ENCODE measurements at places on chromosomes 5 and 9. TPM values are rescaled to one million over a fixed set of nuclear protein-coding genes. Genes with fewer than 3 reads are reported as not detected.

The ANAPC2 gene
- total RNA-seq, result 59.8 TPM

The SPATA9 gene
- under 0.01 TPM for total RNA-seq

GRCh38 chr9:76592091-76592973 is 133.3 kb downstream of the GCNT1 start:
- DNase-seq, result no peak

GRCh38 chr9:131198041-131198715 is 72.8 kb downstream of the NUP214 start:
- DNase-seq, result peak; percentile 60

- no peak for DNase-seq
Measured at GRCh38 chr9:110949081-110949480, 89.2 kb downstream of the LPAR1 start.

- no peak for DNase-seq
Measured at GRCh38 chr5:88515881-88516819, 247.5 kb upstream of the TMEM161B start.

The GABRA1 gene
- not detected for total RNA-seq

The FBP2 gene
- not detected for total RNA-seq

The COL23A1 gene
- 0.27 TPM for total RNA-seq

The SAPCD2 gene
- total RNA-seq, result 4.8 TPM

- no peak for DNase-seq
Measured at GRCh38 chr5:158838781-158839180, 260.9 kb downstream of the EBF1 start.

The NREP gene
- 67.3 TPM for total RNA-seq

- no peak for DNase-seq
Measured at GRCh38 chr9:98657897-98658296, 50.8 kb downstream of the GABBR2 start.

The SPATA31A3 gene
- not detected for total RNA-seq

The LRRC19 gene
- not detected for total RNA-seq

DNA sequence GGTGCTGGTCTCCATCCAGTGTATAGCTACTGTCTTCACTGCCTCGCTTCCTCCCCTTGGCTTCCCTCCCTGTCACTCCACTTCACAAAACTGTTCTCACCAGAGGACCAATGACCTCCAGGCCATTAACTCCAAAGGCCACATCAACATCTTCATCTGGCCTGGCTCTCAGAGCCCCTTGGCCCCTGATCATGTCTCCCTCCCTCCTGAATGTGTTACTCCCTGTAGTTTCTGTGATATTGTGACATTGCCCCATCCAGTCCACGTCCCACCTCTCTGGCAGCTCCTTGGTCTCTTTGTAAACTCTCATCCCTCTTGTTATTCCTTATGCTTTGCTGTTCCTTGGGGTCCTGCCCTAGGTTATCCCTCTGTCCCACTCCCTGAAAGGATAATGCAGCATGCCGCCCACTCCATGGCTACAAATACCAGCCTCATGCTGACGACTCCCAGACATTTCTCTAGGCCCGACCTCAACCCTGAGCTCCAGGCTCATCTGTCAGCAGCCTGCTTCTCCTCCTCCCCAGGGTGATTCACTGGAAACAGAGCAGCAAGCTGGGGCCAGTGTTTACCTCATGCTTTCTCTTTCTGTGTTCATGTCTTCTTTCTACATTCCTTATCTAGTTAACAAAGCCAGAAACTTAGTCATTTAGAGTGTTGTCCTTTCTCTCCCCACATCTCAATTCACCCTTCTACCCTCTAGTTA is 312.2 kb downstream of the SPOCK1 start:
- DNase-seq, result no peak

The IZUMO3 gene
- not detected for total RNA-seq

DNA sequence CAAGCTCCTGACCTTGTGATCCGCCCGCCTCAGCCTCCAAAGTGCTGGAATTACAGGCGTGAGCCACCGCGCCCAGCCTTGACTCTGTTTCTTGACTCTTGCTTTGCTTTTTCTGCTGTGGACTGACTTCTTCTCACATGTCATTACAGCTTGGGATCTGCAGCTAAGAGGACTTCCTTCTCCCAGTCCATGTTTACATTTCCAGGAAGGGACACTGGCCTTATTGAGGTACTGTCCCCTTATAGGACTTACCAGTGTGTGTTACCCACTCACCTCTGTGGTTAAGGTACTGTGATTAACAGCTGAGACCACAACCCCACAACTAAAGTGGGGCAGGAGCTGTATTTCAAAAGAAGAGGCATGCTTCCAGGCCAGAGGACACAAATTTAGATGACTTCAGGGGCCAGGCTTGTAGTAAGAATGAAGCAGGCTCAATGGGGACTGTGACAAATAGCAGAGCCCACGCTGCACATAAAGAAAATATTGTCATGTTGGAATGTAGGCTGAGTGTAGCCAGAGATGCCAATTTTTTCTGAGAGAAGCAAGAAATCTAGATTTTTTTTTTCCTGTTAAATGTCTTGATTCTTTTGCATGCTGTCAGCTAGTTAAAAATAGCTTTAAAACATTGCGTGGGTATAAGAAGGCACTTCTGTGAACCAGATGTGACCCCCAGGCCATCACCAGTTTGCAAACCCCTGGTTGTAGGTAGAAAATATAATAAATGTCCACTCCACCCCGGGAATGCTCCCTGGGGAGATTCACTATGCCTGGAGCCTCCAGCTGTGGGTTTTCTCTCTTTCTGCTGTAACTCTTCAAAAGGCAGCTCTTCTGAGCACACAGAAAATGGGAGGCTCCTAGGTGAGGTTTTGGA is 75.0 kb downstream of the PTPDC1 start:
- no peak for DNase-seq

The ARHGEF39 gene
- 1.3 TPM for total RNA-seq

DNA sequence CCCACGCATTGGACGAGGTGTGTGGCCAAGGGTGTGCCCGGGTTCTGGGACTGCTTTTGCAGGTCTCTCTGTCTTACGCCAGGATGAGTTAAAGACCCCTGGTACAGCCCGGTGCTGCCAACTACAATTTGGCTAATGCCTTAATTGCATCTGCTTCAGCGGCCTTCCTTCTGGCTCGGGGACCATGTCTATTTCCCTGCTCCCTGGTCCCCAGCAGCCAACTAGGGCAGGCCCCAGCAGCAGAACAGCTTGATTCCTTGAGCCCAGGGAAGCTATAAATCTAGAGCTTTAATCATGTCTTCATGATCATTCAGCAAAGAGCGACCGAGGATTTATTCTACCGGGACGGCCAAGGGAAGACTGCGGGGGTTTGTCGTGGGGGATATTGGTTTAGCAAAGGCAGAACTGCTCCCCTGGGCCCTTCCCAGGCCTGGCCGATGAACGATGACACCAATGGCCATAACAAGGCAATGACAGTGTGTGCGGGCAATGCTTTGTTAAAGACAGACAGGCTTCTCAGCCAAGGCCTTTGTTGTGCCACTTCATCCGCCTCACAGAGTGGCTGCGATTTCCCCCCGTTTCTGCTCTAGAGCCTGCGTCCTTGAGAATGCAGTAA is 51.4 kb downstream of the CFAP77 start:
- DNase-seq, result no peak

The WNT8A gene
- total RNA-seq, result 1.1 TPM

GRCh38 chr9:114656301-114656700 is 1.3 kb downstream of the TEX53 start:
- no peak for DNase-seq

DNA sequence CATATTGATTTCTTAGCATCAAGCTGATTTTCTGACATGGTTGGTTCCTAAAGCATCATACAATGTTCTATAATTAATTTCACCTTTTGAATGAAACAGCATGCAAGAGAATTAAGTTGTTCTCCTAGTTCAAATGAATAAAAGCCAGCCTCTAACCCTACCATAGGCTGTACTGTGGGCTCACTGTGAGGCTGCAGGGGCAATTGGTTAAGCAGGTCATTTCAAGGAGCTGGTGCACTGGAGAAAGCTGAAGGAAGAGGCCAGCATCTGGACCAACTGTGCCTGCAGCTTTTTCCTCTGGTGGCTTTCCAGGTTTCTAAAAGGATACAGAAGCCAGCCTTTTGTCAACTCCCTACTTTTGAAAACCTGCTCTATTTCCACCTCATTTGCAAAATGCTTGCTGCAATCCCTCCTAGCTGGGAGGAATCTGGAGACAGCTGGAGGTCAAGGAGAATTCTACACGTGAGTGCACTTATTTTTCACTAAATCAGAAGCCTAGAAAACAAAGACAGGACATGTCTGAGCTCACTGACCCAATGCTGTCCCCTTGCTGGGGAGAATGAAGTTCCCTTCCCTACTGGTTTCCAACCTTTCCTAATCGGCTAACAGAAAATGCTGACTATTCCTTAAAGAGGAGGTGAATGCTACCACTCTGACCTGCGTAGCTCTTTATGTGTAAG is 158.9 kb downstream of the APBA1 start:
- no peak for DNase-seq

DNA sequence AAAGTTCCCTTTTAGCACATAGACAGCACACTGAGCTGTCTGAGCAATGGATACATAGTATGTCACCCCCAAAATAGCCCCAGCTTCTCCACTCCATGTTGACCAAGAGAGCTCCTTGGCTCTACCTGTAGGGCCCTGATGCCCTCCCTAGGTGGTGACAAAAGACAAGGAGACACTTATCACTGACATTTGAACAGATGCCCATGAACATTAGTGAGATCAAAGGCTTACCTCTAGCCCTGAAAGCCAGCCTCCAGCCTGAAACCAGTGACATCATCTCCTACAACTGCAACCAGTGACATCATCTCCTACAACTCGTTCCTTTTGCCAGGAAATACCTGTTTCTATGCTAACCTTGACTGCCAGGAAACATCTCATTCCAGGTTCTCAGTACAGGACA is 122.7 kb downstream of the FSTL4 start:
- DNase-seq, result no peak

The KIF4B gene
- not detected for total RNA-seq

The SLC22A4 gene
- 7.3 TPM for total RNA-seq

GRCh38 chr9:107465467-107466451 is 23.8 kb downstream of the KLF4 start:
- no peak for DNase-seq

DNA sequence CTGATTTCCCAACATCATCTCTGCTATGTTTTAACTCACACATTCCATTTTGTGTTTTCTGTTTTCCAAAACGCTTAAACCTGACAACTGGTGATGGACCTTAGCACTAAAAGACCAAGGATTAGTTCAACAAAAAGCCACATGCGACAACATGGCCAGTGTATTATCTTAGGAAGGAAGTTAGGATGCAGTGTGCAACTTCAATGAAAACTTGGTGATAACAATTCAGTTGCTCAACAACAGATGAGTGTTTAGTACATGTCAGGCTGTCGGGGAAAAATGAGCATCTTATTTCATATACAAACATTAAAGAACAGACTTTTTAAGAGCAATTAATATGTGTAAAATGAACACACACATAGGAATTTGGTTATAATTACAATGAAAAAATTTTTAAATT is 780.0 kb downstream of the SEMA5A start:
- DNase-seq, result no peak

The FYB1 gene
- total RNA-seq, result 1.6 TPM

DNA sequence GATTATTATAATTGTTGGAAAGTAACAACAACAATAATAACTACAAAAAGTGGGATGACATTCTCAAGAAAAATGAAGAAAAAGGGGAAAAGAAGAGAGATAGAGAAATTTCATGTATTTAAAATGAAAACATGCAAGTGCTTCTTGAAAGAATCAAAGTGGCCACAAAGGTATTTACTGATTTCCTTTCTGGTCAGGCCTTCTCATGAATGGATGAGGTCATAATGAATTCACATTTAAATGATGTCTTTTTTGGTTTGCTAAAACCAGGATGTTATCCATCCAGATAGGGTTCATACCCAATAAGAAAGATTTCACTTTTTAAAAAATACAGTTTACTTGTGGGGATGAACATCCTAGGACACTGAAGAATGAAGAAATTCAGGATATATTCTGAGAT is 446.4 kb upstream of the PTGER4 start:
- no peak for DNase-seq

- no peak for DNase-seq
Measured at GRCh38 chr5:134001938-134002731, 2.6 kb downstream of the VDAC1 start.

DNA sequence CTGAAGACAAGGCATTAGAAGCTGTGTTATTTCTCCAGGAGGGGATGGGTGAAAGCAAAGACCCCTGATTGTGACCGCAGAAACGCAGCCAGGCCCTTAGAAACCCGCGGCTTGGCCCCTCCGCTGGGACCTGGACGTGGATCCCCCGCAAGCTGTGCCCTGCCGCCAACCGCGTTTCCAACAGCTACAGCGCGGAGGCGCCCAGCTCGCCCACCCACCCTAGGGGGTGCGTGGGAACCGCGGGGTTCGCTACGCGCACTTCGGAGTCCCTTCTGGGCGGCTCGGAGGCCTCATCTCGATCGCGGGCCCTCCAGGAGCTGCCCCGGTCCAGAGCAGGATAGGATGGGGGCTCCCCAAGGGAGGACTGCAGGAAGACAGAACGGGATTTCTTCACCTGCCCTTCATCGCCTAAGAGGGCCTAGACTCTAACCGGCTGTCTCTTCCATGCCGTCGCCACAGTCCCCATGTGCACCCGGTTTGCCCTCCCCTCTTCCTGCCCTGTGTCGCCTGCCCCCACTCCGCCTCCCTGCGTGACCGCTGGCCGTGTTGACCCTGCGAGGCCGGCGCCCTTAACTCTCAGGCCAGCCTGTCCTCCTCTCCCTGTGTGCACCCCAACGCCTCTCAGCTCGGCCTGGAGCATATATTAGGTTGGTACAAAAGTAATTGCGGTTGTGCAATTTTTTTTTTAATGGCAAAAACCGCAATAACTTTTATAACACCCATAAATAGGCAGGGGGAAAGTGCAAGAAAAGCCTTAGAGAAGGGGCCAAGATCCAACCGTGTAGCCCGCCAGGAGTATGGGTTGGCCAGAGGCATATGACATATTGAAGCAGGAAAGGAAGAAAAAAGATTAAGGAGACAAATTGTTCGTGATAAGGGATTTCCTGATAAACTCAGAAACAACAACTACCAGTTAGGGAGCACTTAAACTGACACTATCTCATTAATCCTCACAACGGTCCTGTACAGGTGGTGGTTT is 68.1 kb upstream of the FREM1 start:
- DNase-seq, result no peak

DNA sequence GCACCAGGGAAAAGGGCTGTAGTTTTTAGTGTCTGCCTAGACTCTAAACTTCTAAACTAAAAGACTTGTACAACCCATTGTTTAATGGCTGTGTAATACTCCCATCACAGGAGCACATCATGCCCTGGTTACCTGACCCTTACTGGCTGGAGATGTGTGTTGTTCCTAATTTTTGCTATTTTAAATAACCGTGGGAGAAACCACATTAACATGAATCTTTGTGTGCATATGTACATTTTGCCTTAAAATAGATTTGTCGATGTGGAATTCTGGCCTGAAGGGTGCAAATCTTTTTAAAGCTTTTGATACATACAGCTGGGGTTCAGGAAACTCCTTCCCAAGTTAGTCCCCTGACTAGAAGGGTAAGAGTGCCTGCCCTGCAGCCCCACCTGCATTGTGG is 39.7 kb downstream of the PHF2 start:
- no peak for DNase-seq

The GAS1 gene
- 0.27 TPM for total RNA-seq

The DMGDH gene
- total RNA-seq, result 1.3 TPM

- DNase-seq, result no peak
Measured at GRCh38 chr5:178110-178509, 13.2 kb upstream of the LRRC14B start.

Measured in hematopoietic multipotent progenitor cell (in vitro differentiated cells).